ENCODE measurements at places on chromosomes 4 and X.
A peak's percentile ranks its signal among the peaks of the same experiment; 100 is the strongest.

- no peak for DNase-seq
Measured at GRCh38 chr4:5124876-5125275, 73.6 kb downstream of the STK32B start.

DNA sequence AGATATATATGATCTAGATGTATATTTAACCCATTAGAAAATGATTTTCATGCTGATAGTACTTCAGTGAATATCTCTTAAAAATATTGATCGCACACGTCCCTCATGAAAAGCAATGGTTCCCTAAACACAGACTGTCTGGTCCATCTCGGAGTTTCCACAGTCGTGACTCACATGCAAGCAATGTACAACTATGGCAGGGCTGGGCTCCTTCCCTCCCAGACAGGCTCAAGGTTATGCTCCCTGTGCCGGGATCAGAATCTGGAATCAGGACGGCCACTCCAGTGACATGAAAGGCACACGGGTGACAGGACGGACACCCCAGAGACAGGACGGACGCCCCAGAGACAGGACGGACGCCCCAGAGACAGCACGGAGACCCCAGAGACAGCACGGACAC is 40.2 kb upstream of the PPP2R3B start:
- DNase-seq, result peak; percentile 16

- DNase-seq, result no peak
Measured at GRCh38 chr4:45484740-45485139, 639.1 kb downstream of the GABRG1 start.

GRCh38 chr4:16544251-16544721 is 318.0 kb upstream of the TAPT1 start:
- DNase-seq, result no peak

DNA sequence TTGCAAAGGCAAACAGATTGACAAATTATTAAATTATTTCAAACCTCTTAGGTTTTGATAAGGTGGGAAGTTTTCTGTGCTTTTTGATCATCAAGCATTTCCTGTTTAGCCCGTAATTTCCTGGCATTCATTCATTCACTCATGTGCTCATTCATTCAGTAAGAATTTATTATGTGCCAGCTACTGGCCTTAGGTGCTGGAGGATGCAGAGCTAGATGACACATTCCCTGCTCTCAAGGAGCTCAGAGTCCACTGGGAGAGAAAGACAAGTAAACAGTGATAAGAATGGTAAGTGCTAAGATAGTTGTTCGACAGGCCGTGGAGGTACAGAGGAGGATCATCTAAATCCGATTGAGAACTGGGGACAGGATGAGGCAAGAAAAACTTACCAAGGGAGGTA is 153.0 kb downstream of the DCTD start:
- peak; percentile 60 for DNase-seq

DNA sequence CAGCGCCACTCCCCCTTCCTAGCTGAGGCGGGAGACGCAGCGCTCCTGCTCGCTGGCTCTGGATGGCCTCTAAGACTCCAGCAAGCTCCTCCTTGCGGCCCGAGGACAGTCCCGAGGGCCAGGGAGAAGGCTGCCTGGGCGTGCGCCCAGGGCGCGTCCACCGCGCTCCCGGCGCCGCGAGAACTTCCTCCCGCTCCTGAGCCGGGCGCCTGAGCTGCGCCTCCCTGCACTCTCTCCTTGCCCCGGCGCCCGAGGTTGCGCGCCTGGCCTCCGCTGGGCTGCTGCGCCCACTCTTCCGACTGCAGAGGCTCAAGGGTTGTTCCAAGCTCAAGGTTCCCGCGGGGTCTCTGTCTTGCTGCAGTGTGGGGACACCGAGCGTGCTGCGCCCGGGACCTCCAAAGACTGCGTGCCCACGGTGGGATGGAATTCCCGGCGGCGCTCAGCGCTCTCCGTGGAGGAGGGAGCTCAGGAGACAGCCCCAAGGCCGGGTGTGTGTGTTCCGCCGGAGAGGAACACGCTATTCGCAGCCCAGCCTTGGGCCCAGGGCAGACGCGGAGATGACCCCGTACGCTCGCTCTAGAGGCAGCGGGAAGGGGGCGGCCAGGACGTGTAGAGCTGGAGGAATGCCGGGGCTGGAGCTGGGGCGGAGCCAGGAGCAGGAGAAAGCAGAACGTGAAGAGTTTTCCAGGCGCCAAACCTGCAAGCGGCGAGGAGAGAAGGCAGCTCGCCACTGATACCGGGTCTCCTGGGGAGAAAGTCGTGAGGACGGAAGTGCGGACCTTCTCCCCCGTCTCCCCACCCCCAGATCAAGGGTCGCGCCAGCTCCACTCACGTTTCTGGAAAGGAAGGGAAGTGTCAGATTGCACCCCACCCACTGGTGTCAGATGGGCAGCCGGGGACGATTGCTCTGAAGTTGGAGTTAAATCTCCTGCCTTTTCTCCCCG is at the start of gene ARHGAP6:
TSS of gene ARHGAP6 (minus strand) at position 753 of the 944 bp plus-strand sequence. CDS start 1,092 bp downstream, outside the sequence.
- DNase-seq, result peak; percentile 68

GRCh38 chrX:75230296-75230695 is 43.6 kb upstream of the UPRT start:
- no peak for DNase-seq

GRCh38 chrX:68431836-68432235 is 1.5 kb downstream of the OPHN1 start:
- no peak for DNase-seq

- DNase-seq, result peak; percentile 0
Measured at GRCh38 chrX:43349363-43349762, 306.7 kb upstream of the MAOA start.

- DNase-seq, result peak; percentile 17
Measured at GRCh38 chr4:101259876-101260275, 87.5 kb downstream of the PPP3CA start.

GRCh38 chr4:152594057-152594456 is 58.2 kb upstream of the FBXW7 start:
- DNase-seq, result no peak

DNA sequence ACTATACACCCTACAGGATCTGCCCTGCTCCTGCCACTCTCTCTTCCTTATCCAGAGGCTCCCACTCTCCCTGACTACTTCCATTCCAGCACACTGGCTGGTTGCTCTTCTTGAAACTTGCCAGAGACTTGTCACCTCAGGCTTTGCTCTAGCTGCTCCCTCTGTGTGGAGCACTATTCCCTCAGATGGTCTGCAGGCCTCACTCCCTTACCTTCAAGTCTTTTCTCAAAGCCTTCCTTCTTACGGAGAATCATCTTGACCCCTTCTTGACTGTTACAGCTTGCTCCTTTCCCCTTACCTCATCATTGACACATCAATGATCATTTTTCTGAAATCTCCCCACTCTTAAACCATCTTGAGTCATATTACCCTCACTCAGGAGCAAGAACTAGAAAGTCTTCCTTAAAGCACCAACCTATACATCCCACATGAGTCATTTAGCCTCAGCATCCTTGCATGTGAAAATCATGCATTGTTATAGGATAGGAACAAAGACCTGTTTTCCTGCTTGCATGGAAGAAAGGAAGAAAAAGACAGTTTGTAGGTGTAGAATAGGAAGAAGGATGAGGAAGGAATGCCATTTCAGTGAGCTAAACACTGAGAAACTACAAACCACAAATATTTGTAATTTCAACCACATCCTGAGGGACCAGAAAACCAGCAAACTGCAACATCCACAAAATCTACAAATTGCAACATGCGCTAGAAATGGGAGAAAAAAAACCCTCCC is 55.7 kb downstream of the ANTXR2 start:
- peak; percentile 96 for DNase-seq

- DNase-seq, result no peak
Measured at GRCh38 chr4:179927473-179927872, 2315.7 kb upstream of the TENM3 start.

- DNase-seq, result peak; percentile 75
Measured at GRCh38 chrX:150575419-150575814, 7.0 kb downstream of the MTM1 start.

- peak; percentile 34 for DNase-seq
Measured at GRCh38 chr4:98166025-98166730, 22.9 kb upstream of the STPG2 start.

- peak; percentile 66 for DNase-seq
Measured at GRCh38 chr4:123587983-123588494, 191.4 kb downstream of the SPRY1 start.

GRCh38 chr4:3475041-3475712 is 12.1 kb downstream of the DOK7 start:
- DNase-seq, result no peak

- DNase-seq, result no peak
Measured at GRCh38 chr4:172352356-172352755, 539.2 kb downstream of the GALNTL6 start.

DNA sequence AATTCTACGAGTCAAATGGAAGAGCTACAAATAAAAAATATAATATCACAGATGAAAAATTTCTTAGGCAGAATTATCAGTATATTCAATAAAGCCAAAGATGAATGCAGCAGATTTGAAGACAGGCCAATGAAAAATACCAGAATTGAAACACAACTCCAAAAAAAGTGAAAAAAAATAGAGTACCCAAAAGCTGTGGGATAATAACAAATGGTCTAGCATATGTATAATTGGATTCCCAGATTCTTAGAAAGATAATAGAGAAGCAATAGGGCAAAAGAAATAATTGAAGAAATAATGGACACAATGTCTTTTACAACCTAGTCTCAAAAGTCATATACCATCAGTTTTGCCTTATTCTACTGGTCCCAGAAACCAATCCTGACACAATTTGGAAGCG is 4.4 kb downstream of the ANAPC10 start:
- DNase-seq, result no peak

DNA sequence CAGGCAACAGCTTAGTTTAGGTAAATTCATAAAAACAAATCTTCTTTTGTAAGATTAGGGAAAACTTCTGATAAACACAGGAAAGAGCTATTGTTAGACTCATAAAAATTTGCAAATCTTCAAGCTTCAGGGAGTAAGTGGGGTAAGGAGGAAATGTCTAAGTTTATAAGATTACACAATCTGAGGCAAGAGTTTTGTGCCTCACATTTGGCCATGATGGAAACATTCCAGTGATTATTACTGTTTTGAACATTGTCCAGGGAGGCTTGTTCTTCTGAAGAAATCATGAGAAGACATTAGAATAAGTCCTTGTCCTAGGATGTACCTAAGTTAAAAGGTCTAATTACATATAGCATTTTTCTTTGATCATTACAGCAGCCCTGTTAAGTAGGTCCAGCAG is 72.8 kb downstream of the MAOB start:
- DNase-seq, result no peak

DNA sequence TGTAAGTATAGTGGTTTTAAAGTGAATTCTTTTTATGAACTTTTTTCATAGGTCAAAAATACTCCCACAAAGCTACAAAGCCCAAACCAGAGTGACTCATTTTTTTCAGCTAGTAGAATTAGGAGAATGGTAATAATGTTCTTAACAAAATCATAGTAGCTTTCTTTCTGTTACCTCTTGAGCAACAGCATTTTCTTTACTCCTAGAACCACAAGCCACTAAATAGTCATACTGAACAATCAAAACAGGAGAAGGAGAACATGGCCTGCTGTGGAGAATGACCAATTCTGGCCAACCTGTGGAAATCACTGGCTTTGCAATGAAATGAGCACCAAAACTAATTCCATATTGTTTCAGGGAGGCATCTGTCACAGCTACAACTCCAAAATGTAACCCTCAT is 112.9 kb downstream of the AMMECR1 start:
- DNase-seq, result peak; percentile 59

DNA sequence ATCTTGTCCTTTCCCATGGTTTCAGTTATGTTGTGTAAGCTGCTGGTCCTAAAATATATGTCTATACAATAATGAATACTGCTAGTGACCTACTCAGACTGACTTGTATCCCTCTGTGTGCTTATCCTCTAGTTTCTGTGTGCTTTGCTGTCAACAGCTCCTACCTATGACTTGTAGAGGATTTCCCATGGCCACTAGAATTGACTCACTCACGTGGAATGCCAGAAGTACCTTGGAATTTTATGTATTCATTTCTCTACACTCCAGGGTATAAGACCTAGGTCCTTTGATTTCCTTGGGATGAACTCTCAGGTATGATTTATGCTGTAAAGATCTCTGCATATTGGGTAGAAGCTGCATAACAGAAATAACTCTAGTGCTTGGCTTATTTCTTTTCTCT is 279.9 kb upstream of the SLIT2 start:
- peak; percentile 65 for DNase-seq

- no peak for DNase-seq
Measured at GRCh38 chrX:116435597-116435996, 809 bp upstream of the SLC6A14 start.

DNA sequence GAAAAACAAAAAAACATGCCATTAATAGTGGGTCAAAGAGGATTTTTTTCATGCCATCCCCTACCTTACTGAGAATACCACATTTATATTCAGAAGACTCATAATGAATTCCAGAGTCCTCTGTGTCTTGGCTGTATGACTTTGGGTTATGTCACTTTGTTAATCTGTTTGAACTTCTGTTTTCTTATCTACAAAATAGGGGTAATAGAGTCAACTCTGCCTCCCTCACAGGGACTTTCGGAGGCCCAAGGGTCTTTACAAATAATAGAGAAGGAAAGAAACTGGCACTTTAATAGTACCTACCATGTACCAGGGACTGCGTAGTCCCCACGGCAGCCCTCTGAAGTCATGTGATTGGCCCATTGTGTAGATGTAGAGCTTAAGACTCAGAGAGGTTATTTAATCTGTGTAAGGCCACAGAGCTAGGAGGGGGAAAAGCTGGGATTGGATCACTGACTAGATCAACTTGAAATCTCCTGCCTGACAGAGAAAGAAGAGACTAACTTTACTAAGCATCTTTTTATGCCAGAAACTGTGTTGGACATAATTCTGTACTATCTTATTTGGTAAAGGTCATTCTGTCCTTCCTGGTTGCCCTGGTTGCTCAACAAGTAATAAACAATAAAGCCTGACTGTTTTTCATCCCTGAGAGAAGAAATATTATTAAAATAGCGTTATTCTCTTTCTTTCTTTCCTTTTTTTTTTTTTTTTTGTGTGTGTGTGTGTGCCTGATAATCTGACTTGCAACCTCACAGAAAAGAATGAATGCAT is 59.6 kb downstream of the NFKB1 start:
- no peak for DNase-seq

DNA sequence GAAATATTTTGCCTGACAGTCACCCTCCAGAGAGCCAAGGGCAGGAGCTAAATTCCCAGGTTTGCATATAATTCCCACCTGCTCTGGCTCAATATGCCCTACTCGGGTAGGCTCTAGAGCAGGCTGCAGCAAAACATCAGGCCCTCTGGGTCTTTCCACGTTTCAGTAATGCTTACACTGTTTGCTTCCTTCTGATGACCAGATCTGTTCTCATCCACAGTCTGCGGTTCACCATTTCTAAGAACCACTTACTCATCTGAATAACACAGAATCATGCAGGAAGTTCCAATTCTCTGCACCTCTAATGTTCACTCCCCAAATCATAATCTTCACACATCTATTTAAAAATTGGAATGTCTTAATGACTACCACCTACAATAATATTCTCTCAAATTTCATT is 141.4 kb downstream of the PPP3CA start:
- peak; percentile 69 for DNase-seq

DNA sequence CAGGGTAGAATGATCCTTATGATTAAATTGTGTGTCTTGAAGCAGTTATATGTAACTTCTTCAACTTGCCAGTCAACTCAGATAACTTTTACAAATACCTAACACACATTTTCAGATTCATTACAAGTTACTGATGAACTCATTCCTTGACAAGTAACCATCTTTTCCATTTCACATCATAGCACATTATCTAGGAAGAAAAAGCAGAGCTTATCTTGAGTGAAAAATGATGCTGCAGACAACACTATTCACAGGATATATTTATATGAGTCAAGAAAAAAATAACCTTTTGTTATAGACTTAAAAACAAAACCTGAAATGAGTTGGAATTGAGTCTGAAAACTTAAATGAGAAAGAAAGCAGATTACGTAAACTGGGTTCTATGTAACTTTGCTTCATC is 68.9 kb downstream of the LEF1 start:
- no peak for DNase-seq

Measured in ELR (cell line).